ENCODE measurements at places on chromosomes 3 and 15.

DNA sequence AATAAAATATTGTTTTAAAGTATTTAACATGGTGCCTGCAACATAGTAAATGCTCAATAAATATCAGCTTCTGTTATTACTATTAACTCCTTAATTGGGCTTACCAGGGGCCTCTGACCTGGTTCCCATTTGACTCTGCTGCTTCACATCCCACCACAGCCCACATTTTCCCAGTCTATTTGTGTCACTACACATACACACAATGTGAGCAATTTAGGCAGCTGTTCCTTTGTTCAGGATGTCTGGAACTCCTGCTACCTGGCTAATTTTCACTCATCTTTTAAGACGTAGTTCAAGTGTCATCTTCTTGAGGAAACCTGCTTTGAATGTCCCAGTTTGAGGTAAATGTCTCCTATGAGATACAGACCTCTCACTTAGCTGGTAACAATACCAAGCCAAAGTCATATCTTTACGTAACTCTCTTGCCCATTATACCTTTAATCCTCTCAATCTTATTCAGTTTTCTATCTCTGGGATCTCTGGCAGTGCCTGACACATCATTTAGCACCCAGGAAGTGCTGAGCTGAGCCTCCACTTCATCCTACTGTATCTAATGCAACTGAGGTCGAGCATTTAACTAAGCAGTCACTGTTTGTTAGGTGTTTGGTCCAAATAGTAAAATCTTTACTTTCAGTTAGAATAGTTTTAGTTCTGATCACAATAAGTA is 4.4 kb downstream of the TGFBR2 start:
- DNase-seq = no peak

GRCh38 chr3:165846056-165846455 is 8.8 kb upstream of the BCHE start:
- DNase-seq = no peak

DNA sequence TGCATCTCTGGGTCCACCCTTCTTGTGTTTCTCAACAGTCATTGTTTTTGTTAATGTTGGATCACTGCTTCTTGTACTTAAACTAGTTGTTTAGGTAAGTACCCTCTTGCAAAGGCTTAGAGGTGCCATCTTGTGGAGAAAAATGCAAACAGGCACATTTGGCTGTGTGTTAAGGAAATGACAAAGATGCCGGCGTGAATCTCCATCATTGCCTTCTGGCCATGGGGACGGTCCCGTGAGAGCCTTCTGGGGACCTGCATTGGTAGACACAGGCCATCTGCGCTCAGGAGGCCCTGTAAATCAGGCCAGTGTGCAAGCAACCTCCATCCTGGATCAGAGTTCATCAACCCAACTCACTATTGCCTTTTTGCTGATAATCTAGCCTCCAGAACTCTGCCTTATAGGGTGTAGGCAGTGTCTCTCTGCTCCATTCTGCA is 158.6 kb upstream of the NR2E3 start:
- DNase-seq = peak; percentile 84

- peak; percentile 87 for DNase-seq
Observed at GRCh38 chr3:184565421-184566211, 4.0 kb downstream of the EPHB3 start.

DNA sequence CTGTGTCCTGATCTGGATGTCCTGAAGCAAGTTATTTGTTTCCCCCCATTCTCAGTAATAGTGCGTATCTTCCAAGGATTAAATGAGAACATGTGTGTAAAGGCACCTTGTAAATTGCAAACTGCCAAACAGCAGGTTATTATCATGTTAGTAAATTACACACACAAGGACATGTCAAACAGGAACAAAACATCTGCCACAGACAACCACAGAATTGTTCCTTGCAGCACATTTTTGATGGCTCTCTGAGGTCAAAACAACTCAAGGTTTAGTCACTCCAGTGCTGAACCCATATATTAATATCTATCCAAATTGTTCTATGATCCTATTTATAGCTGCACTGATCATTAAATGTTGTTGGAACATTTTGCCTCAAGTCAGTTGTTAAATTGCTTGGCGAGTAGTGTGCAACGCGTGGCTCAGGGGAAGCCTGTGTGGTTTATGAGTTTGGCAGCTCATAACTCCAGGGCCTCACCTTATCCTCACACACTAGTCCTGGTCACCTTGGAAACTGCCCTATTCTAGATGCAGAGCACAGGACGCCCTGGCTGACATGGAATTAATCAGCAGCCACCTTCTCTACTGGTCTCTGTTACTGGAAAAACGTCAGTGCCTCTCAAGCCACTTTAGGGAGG is 46.3 kb upstream of the CDV3 start:
- DNase-seq = peak; percentile 52

- no peak for DNase-seq
Observed at GRCh38 chr3:146650691-146651442, 45.7 kb upstream of the PLSCR5 start.

- DNase-seq = no peak
Observed at GRCh38 chr3:183466575-183466974, 38.2 kb upstream of the MCF2L2 start.

DNA sequence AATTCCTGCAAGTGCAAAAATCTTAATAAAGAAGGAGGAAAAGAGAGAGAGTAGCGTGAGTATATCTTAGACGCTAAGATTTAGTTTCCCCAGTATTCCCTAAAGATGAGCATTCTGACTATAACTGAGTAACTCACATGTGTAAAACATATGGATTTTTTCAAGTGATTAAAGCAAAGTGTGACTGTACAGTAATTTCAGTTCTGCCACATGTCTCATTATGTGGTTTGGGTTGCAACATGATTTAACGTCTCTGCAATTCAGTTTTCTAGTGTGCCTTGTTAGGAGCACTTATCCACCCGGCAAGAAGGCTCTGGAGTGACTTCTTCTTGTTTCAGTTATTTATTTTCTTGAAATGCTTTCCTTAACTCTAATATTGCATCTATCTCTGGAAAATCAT is 514.1 kb downstream of the ROBO1 start:
- DNase-seq = peak; percentile 49

- peak; percentile 12 for DNase-seq
Observed at GRCh38 chr3:21587894-21588293, 163.1 kb downstream of the ZNF385D start.

DNA sequence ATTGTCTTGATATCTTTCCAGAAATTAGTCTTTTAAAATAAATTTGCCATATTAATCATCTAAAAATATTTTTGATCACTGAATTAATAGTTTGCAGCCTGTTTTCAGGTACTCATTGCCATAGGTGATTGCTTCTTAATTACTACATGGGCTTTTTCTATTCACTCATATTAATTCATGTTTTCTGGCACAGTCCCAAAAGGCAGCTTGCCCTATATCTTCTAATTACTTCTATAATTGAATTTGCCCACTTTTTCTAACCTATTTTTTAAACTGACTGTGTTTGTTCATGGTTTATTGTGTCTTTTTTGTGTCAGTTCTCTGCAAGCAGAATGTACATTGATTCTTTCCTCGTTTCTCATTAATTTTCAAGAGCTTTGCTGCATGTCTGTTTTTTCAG is 85.7 kb upstream of the SOX2 start:
- no peak for DNase-seq

- no peak for DNase-seq
Observed at GRCh38 chr3:50302095-50303012, 1.0 kb downstream of the HYAL1 start.

GRCh38 chr15:36914466-36914865 is 185.9 kb downstream of the MEIS2 start:
- no peak for DNase-seq

DNA sequence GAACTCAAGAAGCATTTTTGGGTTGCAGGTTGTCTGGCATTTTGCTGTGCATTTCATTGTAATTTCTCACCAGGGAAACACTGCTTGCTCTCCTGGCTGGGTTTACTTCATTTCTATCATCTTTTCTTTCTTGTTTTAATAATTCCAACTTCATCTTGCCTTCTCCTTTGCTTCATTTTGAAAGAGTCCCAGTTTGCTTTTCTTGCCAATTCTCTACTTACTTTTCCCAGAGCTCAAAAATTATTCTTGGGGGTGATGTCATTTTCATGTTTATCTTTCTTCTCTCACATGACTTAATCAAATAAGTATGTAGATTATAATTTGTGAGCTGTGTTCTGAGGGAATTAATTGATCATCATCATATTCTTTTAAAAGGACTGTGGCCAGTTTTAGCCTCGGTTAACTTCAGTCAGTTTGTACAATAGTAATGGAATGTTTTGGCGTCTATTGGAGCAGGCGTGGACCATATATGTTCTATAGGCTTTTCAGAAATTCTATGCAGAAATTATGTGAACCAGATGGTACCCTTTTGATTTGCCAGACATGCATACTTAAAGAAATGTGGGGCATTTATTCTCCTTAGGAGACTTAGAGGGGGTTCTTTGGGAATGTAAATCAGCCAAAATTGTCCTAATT is 30.1 kb downstream of the SH3GL3 start:
- no peak for DNase-seq

GRCh38 chr3:129627350-129628168 is 21.1 kb upstream of the PLXND1 start:
- DNase-seq = peak; percentile 91

DNA sequence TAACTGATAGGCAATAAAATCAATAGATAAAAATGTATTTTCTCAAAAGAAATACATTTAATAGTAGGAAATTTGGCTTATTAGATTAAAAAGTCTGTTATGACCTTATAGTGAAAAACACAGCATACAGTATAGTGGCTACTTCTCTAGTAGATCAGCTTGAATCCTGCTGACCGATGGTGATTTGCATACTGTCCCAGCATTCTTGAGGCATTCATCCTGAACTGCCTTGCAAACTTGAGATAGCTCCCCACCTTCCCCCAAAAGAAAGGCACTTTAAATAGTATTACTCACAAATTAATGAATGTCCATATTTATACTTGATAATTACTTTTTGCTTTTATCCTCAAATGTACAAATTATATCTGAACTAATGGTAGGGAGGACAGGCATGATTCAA is 6.7 kb downstream of the CHMP2B start:
- DNase-seq = no peak

GRCh38 chr3:57127891-57128518 is 37.1 kb downstream of the IL17RD start:
- peak; percentile 94 for DNase-seq

- DNase-seq = no peak
Observed at GRCh38 chr3:124132813-124133212, 140.9 kb upstream of the ROPN1 start.

DNA sequence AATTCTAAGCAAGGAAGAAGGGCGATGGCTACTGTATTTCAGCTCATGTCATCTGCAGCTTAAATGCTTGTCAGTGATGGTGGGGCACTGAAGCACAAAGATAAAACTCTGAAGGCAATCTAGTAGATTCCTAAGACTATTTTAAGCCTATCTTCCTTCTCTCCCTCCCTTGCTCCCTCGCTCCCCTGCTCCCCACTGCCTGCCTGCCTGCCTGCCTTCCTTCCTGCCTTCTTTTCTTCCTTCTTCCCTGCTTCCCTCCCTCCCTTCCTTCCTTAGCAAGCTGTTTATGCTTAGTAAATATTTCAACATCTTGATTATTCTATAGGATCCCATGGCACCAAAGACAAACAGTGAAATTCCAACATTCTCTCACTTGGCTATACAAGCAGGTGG is 99.6 kb downstream of the OXSM start:
- no peak for DNase-seq

GRCh38 chr3:156455839-156456238 is 99.1 kb downstream of the SSR3 start:
- DNase-seq = no peak

- peak; percentile 31 for DNase-seq
Observed at GRCh38 chr3:71305231-71306206, 278.0 kb downstream of the FOXP1 start.

GRCh38 chr3:65330072-65330471 is 642.3 kb upstream of the ADAMTS9 start:
- peak; percentile 39 for DNase-seq

DNA sequence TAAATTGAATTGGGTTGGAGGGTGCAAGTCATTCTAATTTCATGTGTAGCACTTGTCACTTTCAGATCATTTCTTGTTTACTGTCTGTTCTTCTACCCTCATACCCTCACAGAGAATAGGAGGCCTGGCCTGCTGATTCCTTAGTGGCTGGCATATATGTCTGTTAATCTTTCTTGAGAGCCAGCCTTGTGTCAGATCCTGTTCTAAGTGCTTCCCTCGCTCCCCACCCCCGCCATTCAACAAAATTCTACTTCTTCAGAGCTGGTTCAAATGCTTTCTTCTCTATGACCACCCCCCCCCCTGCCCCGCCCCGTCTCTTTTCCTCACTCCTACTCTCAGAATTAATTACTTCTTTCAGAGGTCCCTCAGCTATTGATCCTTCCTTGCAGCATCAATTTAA is 1.5 kb upstream of the U2SURP start:
- DNase-seq = peak; percentile 25

- peak; percentile 65 for DNase-seq
Observed at GRCh38 chr3:133644768-133645167, 17.0 kb downstream of the TOPBP1 start.

DNA sequence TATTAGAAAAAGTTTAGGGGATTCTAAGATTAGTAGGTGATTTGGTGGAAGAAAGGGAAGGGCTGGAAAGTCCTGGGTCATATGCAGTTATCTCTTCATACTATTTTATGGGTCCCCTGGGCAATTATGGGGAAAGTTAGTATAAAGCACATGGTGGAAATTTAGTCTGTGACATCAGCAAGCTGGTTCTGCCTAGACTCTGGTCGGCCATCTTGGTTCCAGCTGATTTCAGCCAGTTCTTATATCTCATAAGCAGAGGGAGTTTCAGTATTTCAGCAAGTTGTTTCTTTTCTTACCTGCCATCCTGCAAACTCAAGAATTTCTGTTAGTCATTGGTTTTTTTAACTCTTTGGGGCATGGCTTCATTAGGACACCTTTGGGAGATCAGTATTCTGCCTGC is 1.0 kb upstream of the LYZL4 start:
- no peak for DNase-seq

DNA sequence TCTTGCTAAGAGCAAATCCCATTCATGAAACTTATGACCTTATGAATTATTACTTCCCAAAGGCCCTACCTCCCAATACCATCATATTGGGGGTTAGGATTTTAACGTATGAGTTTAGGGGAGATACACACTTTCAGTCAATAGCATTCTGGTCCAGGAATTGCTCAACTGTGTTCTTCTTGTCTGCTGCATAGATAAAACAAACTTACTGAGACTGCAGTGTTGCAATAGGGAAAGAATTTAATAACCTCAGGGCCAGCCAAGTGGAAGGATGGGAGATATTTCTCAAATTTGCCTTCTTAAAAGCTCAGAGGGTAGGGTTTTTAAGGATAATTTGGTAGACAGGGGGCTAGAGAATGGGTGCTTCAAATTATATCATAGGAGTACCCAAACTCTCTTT is 625.8 kb downstream of the OTOL1 start:
- peak; percentile 38 for DNase-seq

Measured in fibroblast of mammary gland (primary cell).